ENCODE measurements at places on chromosomes 7 and 10.

- no peak for DNase-seq
Observed at GRCh38 chr10:90860790-90861189, 3.0 kb upstream of the HTR7 start.

GRCh38 chr7:151129960-151130591, 37.4 kb downstream of the GBX1 start:
- DNase-seq, result no peak

GRCh38 chr10:72692994-72693781, 1.2 kb downstream of the MCU start:
- DNase-seq, result no peak

GRCh38 chr10:86836044-86836443, 79.6 kb downstream of the BMPR1A start:
- no peak for DNase-seq

DNA sequence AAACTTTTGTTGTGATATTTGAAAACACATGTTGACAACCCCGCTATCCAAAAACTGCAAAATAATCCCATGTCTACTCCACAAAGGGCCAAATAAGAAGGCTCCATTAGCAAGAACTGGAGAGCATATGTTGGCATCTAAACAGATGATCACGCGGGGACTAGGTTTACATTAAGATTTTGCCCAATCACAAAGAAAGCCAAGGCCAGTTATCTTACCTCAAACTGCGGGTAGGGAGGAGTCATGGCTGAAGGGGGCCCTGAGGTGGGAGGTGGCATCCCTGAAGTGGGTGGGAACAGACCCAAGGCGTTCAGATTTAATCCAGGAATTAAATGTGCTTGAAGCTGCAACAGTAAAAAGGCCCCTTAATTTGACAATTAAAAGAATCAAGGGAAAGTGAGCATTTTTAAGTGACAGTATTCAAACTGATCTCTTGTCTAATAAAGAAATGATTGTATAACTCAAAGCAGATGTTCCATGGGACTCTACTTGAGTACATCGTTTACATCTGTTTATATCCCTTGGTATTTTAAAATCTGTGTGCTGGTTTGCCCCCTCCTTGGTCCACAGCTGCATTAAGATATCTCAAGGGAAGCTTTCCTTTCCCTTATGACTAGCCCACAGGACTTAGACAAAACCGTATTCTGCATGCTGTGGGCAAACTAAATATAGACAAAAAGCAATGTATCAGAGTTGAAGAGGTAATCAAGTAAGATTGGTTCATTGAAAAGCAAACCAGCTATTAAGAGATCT, 42.9 kb downstream of the MALSU1 start:
- DNase-seq, result no peak

GRCh38 chr7:49778731-49779270, 5.4 kb downstream of the VWC2 start:
- DNase-seq, result no peak

DNA sequence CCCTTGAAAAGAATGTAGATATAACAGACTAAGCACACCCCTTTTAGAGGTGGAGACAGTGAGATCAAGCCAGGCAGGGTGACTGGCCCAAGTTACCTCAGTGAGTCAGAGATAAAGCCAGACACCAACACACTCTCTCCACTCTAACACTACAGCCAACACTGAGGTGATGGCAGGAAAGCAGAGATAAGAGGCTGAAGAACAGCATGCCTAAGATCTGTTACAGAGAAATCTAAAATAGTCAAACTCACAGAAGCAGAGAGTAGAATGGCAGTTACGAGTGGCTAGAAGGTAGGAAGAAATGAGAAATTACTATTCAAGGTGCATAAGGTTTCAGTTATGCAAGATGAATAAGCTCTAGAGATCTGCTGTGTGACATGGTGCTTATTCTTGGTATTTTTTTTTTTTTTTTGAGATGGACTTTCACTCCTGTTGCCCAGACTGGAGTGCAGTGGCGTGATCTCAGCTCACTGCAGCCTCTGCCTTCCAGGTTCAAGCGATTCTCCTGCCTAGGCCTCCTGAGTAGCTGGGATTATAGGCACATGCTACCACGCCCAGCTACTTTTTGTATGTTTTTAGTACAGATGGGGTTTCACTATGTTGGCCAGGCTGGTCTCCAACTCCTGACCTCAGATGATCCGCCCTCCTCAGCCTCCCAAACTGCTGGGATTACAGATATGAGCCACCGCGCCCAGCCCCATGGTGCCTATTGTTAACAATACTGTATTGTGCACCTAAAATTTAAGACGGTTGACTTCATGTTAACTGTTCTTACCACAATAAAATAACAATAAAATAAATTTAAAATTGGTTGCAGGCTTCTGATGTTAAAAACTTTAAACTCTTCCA, 28.7 kb downstream of the ICA1 start:
- no peak for DNase-seq

- no peak for DNase-seq
Observed at GRCh38 chr10:78306358-78306757, 272.7 kb downstream of the RPS24 start.

- DNase-seq, result no peak
Observed at GRCh38 chr7:42914009-42914408, 2.1 kb upstream of the C7orf25 start.

DNA sequence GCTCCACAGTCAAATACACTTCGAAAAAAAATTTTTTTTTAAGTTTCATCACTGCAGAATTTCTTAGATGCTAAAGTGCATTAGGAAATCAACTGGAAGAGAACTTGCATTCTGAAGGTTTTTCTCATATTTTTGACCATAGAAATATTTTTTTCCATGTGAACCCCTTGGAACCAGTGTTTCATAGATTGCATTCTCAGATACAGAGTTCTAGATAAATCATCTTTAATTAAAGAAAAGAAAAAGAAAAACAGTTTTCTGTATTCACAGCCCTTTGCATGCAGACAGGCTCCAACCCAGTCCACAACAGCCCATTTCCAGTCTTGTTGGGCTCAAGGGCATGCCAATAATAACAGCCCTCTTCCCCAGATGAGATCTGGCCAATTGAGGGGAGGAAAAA, 75.5 kb upstream of the RPA3 start:
- no peak for DNase-seq

GRCh38 chr7:20504060-20504459, 111.4 kb upstream of the ABCB5 start:
- no peak for DNase-seq

- DNase-seq, result no peak
Observed at GRCh38 chr10:7672341-7673134, 5.8 kb upstream of the ITIH5 start.

DNA sequence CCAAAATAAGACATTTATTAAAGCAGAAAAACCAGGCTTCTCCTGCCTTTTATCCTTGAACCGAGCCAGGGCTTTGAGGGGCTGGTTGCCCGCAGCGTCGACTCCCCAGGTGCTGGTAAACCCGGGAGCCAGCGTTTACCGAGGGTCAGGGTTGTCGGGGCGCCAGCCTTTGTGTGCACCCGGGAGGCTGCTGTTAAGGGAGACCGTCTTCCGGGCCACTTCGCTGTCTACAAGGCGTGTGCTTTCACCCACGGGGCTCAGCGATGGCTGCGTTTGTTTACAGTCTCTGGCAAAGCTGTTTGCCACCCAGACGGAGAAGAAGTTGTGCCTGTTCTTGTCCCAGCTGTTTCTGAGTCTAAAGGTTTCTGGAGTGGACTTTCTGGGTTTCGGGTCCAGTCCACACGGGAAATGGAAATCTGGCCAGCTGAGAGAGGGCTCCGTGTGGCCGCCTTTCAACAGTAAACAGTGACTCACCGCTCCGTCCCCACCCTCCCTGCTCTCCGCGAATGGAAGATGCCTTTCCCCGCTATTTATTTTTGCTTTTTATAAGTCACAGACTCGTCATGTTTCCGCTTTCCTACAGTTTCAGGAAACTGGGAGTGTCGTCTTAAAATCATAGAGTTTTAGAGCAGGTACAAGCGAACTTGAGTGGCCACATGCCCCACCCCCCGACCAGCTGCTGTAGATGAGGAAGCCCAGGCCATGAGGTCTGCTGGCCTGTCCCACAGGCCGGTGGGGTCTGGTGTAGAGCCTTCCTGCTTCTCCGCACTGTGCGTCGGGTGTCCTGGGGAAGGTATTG, 2.2 kb downstream of the MAFK start:
- DNase-seq, result peak; percentile 99

DNA sequence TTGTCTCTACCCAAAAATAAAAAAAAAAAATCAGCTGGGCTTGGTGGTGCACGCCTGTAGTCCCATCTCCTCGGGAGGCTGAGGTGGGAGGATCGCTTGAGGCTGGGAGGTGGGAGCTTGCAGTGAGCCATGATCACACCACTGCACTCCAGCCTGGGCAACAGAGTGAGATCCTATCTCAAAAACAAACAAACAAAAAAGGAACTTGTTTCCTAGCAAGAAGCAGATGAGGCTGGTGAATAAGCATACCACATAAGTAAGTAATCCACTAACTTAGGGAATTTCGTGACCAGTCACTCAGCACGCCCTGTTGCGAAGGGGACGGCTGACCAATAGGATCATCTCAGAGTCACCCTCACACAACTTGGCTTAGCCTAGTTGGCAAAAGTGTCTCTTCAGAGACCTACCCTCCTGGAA, 64.6 kb downstream of the CUX1 start:
- peak; percentile 84 for DNase-seq

GRCh38 chr7:139981511-139981895, 81.2 kb downstream of the PARP12 start:
- DNase-seq, result no peak

DNA sequence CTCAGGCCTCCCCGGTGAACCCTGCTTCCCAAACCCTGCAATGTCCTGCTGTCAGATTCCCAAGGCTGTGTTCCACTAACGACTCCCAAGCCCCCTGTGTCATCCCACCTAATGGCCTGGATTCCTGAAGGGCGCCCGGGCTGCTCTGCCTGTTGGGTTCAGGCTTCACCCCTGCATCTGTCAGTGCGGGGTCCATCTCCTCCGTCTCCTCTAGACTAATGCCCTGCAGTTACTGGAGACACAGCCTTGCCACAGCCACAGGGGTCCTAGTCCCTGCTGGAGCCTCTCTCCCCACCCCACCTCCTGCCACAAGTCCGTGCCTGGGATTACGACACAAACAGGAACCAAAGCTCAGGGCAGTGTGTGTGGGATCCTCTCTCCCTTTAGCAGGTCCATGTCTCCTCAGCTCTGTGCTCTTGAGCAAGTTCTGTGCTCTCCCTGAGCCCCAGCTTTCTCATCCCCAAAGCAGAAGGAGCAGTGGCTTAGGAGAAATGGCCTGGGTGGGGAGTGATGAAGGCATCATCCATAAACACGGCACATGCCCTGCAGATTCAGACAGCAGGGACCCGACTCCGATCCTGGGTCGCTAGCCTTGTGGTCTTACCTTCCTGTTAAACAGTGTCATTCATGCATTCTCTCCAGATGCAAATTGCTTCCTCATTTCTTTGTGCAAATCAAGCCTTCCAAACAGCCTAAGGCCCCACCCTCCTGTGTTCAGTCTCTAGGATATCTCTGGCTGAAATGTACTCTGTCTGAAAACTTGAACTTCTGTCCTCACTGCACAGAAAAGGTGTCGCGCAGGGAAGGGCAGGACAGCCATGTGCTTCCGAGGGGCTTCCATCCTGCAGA, 8.2 kb upstream of the RBP3 start:
- DNase-seq, result no peak

DNA sequence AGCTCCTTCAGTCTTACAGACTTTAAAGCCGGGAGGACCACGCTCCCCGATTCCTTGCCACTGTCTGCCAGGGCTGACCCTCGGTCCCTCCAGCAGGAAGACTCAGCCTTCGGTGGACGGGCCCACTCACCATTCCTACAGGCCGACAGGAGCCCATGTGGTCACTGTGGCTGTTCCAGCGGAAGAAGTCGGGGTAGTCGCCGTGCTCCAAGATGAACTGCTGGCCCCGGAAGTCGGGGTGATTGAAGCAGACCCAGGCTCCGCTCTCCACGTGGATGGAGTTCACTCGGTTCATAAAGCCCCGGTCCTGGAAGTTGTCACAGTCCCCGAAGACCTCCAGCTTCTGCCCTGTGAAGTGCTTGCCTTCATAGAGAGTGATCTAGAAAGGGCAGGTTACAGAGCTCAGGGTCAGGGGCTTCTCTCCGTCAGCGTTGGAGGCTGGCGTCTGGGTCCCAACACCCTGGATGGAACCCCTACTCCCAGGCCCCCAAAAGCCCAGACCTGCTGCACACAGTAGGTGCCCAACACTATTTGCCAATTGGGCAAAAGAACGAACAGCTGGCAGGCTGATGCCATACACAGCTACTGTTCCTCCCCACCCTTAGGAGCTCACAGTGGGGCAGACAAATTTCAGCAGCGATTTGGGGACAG, 1.9 kb downstream of the CRYGN start:
- no peak for DNase-seq

GRCh38 chr10:99548041-99548530, 15.3 kb downstream of the NKX2-3 start:
- DNase-seq, result peak; percentile 38

- DNase-seq, result peak; percentile 6
Observed at GRCh38 chr10:88689366-88689765, 16.7 kb upstream of the LIPK start.

GRCh38 chr10:7054915-7055314, 355.9 kb downstream of the SFMBT2 start:
- DNase-seq, result peak; percentile 38

GRCh38 chr10:70426823-70427222, 14.7 kb downstream of the NODAL start:
- DNase-seq, result no peak

GRCh38 chr10:75739414-75740143, 308.2 kb downstream of the LRMDA start:
- DNase-seq, result no peak

- DNase-seq, result no peak
Observed at GRCh38 chr7:149721084-149721601, 52.2 kb downstream of the ZNF467 start.

DNA sequence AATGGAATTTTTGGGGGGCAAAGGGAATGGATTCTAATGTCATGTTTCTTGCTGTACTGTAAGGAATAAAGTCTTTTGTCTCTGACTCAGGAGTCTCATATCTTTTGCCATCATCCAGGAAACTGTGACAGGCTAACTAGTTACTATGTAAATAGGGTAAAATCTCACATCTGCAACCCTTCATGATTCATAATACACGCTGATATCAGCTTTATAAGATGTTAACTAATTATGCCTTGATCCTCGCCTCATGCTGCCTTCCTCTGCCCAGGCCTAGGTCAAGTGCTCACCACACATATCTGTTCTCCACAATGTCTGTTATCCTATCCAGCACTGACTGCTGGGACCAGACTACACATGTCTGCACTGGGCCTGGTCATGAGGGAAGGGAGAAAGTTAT, 81.3 kb upstream of the CXCL12 start:
- no peak for DNase-seq

- no peak for DNase-seq
Observed at GRCh38 chr10:30857803-30858202, 173.9 kb downstream of the ZNF438 start.

- DNase-seq, result peak; percentile 63
Observed at GRCh38 chr10:70132098-70133029, at the start of gene AIFM2. Gene AIFM2 (minus strand): TSS chr10:70132825. CDS start chr10:70124084, 8,741 bp downstream.
